ENCODE measurements at places on chromosomes 4 and X. TPM values are rescaled to one million over a fixed set of nuclear protein-coding genes. Genes with fewer than 3 reads are reported as not detected.

- DNase-seq: peak; percentile 53
Measured at GRCh38 chr4:83074086-83074704, 39.2 kb downstream of the COPS4 start.

- no peak for DNase-seq
Measured at GRCh38 chrX:134715930-134716619, 57.8 kb upstream of the PLAC1 start.

DNA sequence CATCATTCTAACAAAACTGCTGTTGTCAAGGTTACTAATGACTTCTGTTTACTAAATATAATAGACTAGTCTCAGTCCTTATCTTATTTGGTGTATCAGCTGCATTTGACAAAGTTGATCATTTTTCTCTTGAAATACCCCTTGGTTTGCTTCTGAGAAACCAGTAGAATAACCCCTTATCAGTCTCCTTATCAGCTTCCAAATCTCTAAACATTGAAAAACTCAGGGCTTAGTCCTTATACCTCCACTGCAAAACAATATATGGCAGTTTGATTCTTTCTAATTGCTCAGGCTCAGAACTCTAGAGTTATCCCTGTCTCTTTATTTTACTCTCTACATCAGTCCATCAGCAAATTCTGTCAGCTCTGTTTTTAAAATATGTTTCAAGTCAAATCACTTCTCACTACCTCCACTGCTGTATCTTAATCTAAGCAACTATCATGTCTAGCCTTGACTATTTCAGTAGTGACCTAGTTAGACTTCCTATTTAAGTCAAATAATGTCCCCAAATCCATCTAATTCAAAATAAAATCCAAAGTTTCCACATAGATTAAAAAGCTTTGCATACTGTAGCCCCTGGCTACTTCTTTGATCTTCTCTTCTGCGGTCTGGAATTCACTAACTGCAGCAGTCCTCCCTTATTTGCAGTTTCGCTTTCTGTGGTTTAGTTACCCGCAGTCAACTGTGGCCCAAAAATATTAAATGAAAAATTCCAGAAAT lies 87.1 kb upstream of the NPNT start:
- DNase-seq: no peak

- DNase-seq: no peak
Measured at GRCh38 chr4:86544310-86544966, 49.7 kb upstream of the PTPN13 start.

DNA sequence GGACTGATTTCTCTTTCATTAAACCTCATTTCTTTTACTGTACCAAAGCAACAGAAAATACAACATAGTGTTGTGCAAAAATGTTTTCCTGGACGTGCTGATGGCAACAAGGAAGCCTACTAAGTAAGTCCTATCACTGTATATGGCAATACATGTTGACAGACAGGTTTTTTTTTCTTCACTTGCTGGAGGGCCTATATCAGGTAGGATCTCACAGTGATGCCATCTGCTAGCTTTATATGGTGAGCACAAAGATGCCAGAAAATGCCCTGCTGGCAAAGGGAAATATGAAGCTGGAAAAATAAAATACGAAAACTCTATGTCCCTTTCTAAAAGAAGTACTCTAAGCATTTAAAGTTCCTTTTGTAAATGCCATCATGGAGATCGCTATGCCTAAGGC lies 119.0 kb upstream of the PDLIM3 start:
- DNase-seq: no peak

- no peak for DNase-seq
Measured at GRCh38 chr4:2320152-2320551, 58.2 kb upstream of the MXD4 start.

- DNase-seq: no peak
Measured at GRCh38 chr4:26322346-26322745, 1.5 kb downstream of the RBPJ start.

- no peak for DNase-seq
Measured at GRCh38 chrX:120457766-120458180, 11.3 kb downstream of the LAMP2 start.

DNA sequence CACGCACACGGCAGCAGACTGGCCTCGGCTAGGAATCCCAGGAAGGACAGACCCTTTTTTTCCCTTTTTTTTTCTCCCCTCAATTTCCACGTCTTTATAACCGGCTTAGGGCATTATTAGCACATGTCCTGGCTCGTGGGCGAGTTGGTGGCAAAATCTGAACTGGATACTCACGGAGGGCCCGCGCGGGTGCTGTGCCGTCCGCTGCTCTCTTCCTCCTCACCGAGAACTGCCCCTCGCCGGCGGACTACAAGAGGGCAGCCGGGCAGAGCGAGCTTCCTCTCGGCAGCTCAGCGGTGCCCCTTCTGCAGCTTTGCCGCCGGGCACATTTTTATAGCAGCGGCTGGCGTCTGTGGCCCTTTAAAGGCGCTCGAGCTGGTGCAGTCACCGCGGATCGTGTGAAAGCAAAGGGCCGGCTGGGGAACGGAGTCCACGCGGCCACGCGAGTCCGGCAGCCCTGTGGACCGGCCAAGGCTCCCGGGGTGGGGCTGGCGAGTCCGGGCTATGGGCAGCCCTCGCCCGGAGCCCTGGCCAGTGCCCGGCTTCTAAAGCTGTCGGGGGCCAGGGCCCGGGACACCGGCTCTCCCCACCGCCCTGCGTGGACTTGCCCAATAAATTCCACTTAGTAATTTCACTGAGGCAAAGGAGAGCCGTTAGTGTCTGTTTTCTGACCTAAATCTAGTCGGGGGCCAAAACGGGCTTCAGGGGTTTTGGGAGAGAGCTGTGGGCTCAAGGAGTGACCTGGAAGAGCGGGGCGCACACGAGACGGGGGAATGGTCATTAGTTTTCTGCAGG lies 1.3 kb upstream of the CITED1 start:
- peak; percentile 77 for DNase-seq

DNA sequence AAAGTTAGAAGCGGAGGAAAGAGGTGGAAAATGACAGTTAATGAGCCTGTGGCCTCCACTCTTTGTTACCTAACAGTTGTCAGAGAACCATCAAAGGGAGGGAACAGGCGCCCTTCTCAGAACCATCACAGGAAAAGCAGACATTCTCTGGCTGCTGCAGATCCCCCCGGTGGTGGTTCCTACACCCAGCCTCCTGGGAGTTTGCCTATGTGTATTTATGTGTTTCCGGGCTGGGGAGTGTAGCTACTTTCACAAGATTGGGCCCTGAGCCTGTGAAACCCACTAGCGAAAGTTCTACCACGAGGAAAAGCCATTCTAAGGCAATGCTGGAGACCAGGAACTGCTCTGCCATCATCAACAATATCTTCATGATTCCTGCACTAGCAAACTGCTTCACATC lies 52.7 kb upstream of the BCOR start:
- no peak for DNase-seq

AFF2 gene
- total RNA-seq: 313 TPM

PDGFRA gene
- total RNA-seq: 64.0 TPM

IQSEC2 gene
- total RNA-seq: 9.8 TPM

SCD5 gene
- total RNA-seq: 254 TPM

BRCC3 gene
- total RNA-seq: 18.3 TPM

DIAPH2 gene
- 11.0 TPM for total RNA-seq

ENPEP gene
- 2.0 TPM for total RNA-seq

HTT gene
- total RNA-seq: 50.1 TPM

WNK3 gene
- 71.3 TPM for total RNA-seq

DLG3 gene
- total RNA-seq: 86.8 TPM
